T follicular helper cell (primary cell): ENCODE measurements at places on chromosomes 5 and 9.

- DNase-seq = no peak
These were observed 652.1 kb downstream of the TLE4 start for GRCh38 chr9:80223897-80224296.

DNA sequence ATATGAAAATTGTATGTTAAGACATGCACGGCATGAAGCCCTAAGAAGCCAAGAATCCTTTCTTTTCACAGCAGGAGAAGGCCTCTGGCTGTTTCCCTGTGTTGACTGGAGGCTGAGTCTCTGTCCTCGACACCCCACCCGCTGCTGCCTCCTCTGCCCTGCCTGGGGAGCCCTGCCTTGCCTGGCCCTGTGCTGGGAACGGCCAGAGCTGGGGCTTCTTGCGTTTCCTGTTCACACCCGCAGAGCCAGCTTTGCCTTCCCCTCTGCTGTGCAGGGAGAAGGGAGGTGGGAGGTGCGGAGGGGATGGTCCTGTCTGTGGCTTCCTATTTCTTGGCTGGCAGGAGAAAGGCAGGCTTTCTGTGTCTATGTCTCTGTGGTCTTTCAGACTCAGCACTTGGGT lies 6.9 kb upstream of the GMCL2 start:
- DNase-seq = no peak

DNA sequence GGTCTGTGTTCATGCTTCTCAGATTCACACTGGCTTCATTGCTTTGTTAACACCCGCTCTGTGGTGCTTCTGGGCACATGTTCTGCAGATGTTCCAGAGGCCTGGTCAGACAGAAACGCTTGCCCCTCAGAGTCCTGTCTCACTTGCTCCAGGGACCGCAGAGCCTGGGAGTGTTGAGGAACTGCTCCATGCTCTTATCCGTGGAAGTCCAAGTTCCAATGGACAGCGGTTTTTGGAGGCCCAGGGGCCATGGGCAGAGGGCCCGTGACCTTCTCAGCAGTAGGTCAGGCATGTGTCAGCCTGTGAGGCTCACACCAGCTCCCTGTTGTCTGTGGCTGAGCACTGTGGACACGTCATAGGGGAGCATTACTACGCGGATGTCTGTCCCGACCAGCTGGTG lies 364.7 kb upstream of the IRX1 start:
- DNase-seq = no peak

GRCh38 chr5:123785162-123786071 lies 273.4 kb downstream of the CSNK1G3 start:
- no peak for DNase-seq

GRCh38 chr5:111224561-111225345 lies 569 bp downstream of the CAMK4 start:
- DNase-seq = no peak

- no peak for DNase-seq
These were observed 425.9 kb downstream of the SPOCK1 start for GRCh38 chr5:137073189-137073588.

- DNase-seq = no peak
These were observed 115.0 kb downstream of the PIK3R1 start for GRCh38 chr5:68330574-68330973.

GRCh38 chr9:90873422-90873821 lies 71.8 kb downstream of the SYK start:
- DNase-seq = no peak

- no peak for DNase-seq
These were observed 1.9 kb upstream of the UBE2QL1 start for GRCh38 chr5:6446626-6447309.

- no peak for DNase-seq
These were observed 33.1 kb downstream of the ADAM19 start for GRCh38 chr5:157542282-157543000.

GRCh38 chr9:128439273-128439672 lies 16.5 kb upstream of the ODF2 start:
- no peak for DNase-seq

DNA sequence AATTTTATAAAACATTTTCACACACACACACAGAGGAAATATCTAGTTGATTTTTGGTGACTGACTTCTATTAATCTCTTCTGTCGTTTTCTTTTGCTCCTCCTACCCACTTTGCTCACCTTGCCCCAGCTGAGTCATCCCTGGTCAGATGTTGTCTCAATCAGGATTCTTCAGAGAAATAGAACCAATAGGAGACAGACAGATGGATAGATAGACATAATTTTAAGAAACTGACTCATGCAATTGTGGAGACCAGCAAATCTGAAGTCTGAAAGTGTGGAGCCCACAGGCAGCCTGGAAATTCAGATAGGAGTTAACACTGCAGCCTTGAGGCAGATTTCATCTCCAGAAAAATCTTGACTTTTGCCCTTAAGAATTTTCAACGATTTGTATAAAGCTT lies 37.0 kb upstream of the PIK3R1 start:
- DNase-seq = no peak

- no peak for DNase-seq
These were observed 124.2 kb upstream of the TNPO1 start for GRCh38 chr5:72692231-72692637.

DNA sequence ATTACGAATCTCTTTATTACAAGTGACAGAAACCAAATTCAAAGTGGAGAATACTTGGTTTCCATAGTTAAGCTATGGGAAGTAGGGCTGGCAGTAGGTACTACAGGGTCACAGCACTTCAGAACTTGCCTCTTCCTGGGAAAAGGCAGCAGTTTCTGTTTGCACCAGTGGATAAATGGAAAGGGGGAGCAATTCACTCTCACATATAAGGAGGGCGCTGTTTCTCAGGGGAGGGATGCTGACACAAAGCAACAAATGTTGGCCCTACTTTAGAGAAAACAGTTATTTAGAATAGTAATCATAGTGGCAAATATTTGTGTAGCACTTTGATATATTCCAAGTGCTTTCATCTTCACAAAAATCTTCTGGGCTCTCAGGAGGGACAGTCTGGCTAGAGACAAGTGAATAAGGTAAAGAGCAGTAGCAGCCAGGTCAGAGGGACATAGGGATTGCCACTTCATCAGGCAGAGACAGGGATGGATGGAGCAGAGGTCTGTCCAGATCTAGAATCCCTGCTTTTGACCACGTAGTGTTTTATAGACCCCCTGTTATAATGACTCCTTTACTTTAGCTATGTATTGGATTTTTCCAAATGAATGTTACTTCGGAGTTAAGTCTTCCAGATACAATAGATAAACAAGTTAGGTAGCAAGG lies 554.8 kb upstream of the SGCD start:
- no peak for DNase-seq

DNA sequence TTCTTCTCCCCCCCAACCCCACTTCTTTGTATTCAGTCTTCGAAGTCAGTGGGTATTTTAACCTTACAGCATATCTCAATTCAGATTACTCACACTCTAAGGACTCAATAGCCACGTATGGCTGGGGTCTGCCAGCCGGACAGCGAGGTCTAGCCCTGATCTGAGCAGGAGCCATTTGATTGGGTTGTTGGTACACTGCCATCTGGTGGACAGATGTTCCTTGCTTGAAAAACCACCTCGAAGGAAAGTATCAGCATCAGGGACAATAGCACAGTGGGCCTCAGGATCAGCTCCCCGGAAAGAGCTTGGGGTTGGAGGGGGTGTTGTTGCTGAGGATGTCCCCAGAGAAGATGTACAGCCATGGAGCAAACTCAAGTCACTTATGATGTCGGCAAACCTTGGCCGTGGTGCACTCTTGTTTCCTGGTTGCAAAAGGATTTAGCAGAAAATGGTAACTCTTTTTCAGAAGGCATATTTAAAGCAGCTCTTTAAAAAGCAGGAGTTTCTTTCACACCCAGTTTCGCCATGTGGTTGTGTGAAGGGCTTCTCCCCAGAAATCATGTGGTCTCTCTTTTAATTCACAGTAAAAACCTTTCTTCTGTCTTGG lies 31.7 kb upstream of the KCNMB1 start:
- peak; percentile 29 for DNase-seq

GRCh38 chr9:95947118-95947517 lies 71.6 kb downstream of the ERCC6L2 start:
- no peak for DNase-seq

- no peak for DNase-seq
These were observed 201.3 kb upstream of the IL12B start for GRCh38 chr5:159531554-159532105.

DNA sequence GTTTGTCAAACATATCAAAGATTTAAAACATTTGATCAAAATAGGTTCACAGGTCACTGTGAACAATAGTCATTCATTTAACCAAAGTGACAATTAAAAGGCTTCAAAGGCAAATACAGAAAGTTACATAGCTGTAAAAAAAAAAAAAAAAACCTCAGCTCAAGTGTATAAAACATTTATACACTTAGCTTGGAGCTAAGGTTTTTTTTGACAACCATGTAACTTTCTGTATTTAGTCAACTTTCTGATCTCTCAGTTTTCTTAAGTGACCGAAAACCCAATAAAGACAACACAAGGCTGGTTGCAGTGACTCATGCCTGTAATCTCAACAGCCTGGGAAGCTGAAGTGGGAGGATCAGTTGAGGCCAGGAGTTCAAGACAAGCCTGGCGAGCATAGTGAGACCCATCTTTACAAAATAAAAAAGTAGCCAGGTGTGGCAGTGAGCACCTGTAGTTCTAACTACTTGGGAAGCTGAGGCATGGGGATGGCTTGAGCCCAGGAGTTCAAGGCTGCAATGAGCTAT lies 16.4 kb upstream of the UBTD2 start:
- no peak for DNase-seq

DNA sequence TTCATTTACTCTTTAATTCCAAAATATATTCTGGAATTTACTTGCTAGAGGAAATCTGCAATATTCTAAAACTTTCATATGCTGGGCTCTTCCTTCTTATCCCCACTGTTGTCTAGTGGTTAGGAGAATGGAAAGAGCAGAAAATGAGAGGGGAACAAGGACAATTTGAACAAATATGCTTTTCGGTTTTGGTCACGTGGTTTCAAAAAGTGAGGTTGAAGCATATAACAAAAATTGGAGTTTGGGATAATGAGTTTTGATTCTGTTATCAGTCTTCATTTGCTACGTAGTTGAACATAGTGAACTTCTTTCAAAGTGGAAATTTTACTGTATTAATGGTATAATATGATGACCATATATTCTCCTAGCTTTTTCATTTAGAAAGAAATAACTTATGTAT lies 71.5 kb downstream of the CAMK4 start:
- no peak for DNase-seq

GRCh38 chr9:74556685-74557084 lies 59.5 kb downstream of the RORB start:
- DNase-seq = no peak

DNA sequence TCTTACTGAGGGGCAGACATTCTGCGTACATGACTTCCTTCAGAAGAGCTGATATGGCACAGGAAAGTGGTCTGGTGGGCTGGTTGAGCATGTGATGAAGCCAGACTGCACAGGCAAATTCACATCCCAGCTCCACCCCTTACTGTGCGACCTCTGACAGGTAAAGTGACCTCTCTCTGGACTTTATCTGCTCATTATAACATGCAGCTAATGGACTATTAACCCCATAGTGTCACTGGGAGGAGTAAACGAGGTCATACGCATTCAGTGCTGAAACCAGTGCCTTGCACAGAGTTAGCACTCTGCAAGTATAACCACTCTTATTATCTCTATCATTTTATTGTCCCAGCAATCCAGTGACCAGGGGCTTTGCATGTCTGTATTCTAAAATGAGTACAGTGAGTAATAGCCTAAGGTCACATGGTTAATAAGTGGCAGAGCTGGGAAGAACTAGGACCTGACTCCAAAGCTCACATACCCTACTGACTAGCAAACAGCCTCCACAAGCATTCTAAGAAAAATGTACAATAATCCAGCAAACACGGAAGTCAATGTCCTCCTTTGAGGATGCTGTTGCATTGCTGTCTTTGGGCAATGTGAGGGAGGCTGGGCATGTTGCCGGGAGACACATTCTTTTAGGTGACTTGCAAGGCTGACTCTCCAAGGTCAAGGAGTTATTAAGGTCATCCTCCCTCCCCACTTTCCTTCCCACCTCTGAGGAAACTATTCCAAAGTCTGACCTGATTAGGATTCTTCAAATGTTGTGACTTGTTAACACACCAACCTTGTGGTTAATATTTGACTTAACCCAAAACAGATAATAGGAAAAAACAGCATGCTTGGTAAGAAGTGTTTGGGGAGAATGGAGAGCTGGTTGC lies 19.0 kb downstream of the GLRX start:
- no peak for DNase-seq

GRCh38 chr5:111691914-111692313 lies 65.1 kb downstream of the NREP start:
- no peak for DNase-seq

DNA sequence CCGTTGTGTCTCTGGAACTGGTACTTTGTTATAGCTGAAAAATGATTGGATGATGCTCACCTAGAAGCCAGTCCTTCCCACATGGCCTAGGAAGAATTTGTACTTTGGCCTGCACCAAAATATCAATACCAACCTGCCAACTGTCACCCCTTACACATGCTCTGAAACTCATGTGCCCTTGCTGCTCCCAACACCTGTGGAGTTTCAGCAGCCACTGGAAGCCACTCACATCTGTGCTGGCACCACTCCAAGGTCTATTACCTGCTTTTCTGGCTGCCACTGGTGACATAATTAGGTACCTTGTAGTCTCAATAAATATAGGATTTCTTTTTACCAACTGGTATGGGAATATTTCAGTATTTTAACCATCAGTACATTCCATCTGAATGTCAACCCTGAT lies 363.6 kb downstream of the SH3GL2 start:
- DNase-seq = no peak

GRCh38 chr9:131101207-131101964 lies 5.1 kb downstream of the AIF1L start:
- DNase-seq = no peak

DNA sequence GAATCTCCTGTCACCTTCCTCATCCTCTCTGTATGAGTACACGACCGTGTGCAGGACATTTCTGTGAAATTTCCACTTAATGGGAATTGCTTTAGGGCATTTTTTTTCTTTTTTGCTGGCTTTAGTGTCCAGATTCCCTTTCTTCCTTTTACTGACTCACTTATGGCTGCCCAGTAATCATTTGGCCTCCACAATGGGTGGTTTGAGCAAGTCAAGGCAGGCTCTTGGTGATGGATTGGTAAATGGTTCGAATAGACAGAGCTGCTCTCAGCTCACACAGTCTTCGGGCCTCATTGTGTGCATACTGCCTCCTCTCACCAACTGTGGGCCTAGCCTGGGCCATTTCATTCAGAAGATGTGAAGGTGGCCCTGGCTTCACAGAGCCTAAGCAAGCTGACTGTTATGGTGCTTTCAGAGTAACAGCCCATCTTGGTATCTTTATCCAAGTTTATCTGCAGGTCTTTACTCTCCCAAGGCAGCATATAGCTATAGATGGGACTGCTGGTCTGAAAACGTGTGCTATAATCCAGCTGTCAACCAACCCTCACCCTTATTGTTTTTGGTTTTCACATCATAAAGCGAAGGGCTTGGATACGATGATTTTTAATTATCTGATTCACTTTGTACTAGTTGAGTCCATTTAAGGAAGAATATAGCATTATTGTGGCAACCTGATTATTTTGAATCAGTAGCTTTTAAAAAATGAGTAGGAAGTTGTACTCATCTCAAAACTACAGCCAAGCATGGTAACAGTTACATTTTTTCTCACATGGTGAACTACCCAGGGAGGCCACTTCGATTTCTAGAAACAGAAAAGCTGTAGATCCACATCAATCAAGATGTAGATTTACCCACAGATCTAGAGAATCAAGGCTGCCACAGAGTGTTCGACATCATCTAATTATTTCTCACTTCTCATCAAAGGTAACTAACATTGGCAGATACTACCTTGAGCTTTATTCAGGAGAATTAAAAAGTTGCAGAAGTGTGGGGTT lies 50.4 kb upstream of the CKMT2 start:
- DNase-seq = no peak
